Stomach (tissue), 19 donors: ENCODE measurements at places on chromosomes 7 and 10. TPM values are rescaled to one million over a fixed set of nuclear protein-coding genes. Genes with fewer than 3 reads are reported as not detected.

The KLF14 gene
- total RNA-seq: not detected

- no peak for DNase-seq
Measured at GRCh38 chr10:123140983-123141390, 5.2 kb downstream of the HMX3 start.

GRCh38 chr10:88390041-88390440 lies 193.1 kb downstream of the RNLS start:
- no peak for DNase-seq

- DNase-seq: no peak
Measured at GRCh38 chr7:132435016-132435990, 141.0 kb downstream of the PLXNA4 start.
